ENCODE measurements at places on chromosomes 3 and 15.

DNA sequence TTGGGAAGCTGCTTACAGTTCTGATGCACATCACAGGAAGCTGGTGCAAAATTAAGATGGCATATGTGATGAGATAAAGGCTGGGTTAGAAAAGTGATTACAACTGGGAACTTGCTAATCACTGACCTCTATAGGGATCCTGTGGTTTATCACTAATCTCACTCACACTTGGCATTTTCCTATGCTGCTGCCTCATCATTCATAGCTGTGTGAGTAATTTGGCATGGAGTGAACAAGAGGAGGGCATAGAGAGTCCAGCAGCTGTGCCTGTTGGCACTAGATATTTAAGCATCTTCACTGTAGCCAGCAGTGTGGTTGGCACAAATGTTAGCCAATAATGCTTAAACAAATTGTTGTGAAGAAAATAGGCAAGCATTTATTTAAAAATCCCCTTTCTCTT, 217.7 kb upstream of the CGNL1 start:
- no peak for DNase-seq

- no peak for DNase-seq
Measured at GRCh38 chr3:129022114-129023007, 21.3 kb downstream of the EFCC1 start.

DNA sequence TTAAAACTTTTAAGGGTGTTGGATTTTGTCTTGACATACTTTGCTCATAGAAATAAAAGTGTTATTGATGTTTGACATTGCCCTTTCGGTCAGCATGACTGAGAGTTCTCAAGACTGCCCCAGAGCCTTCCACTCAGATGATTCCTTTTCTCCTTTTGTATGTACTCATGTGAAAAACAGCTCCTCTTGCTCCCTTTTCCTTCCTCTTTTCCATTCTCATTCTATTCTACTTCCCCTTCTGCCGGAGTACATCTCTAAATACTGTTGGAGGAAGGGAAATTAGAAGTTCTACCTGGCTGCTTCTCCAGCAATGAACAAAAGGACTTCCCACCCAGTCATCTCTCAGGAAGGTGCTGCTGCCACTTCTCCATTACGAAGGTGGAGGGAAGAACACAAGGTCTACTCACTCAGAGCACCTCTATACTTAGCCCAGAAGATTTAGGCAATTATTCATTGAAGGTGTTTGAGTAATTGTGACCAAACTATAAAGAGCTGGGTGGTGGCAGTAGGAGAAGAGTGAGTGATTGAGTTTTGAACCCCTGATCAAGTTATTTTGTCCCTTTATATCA, 163.8 kb upstream of the MBNL1 start:
- peak; percentile 82 for DNase-seq

GRCh38 chr3:56800130-56800831, 1.5 kb downstream of the ARHGEF3 start:
- no peak for DNase-seq

GRCh38 chr15:89670971-89671560, 8.1 kb downstream of the PLIN1 start:
- no peak for DNase-seq
